ENCODE measurements at places on chromosomes 1 and 21. TPM values are rescaled to one million over a fixed set of nuclear protein-coding genes. Genes with fewer than 3 reads are reported as not detected.

DNA sequence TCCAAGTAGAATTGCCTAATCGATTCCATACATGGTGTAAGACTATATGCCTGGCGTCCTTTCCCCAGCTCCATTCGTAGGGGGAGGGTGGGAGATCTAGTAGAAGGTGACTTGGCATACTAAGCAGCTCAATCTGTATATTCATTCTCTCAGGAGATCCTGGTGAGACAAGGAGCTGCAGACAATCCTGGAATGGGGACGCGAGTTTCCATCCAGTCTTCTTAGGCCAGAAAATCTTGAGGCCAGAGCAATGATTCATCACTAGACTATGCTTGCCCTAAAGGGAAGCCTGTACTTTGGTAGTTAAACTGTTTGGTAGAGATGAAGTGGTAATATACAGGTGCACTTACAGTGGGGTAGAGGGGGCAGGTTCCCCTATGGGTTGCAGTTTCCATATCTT lies 468.7 kb downstream of the ADGRL2 start:
- no peak for DNase-seq

DNA sequence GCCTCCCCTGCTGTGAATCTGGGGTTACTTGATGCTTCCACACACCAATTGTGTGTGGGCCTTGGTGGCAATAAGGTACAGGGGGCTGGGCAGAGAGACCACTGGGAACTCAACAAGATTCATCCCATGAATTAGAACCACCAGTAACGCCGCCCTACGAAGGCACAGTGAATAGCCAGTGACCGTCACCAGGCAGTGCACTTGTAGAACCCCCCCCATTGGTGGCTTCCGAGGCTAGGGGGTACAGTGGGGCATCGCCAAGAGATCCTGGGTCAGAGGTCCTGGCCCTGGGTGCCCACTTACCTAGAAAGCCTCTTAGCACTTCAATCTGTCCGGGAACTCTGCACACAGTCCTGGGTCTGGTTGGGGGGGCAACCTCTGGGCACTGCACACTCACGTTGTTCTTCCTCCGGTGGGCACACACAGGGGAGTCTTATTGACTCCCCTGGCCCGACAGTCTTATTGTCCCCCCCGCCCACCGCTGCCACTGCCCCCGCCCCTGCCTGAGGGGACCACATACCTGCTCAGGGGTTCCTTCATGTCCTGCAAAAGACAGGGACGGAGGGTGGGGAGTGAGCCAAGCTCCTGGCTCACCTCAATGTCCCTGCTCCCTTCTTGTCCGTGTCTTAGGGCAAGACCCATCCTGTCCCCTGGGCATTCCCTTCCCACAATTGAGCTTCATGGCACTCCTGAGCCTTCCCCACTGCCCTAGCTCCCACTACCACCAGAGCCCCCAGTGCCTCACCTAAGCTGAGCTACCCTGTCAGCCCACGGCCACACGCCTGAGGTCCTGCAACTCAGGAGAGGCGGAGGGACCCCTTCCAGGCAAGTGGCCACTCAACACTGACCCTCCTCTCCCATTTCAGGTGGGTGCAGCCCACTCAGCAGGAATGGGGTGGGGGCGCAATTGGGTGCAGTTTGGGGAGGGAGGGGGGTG lies 2.5 kb upstream of the TRIM11 start:
- no peak for DNase-seq

ANGPTL1 gene
- total RNA-seq: 26.3 TPM

DNA sequence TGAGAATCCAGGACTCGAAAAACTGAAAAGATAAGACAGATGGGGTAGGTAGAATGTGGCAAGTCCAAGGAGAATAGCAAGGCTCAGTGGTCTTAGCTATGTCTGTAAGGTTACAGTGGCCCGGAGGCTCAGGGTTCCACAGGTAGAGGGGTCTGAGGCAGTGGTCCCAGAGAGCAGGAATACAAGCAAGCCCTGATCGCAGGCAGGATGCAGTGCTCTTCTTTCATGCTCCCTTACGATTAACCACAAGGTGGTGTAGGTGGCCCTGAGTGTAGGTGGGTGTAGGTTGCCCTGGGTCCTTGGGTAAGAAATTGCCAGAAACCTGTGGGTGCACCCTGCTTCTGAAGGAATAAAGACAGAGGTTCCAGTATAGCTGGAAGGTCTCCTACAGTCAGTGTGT lies 99.1 kb upstream of the RAB3GAP2 start:
- DNase-seq: no peak

DNA sequence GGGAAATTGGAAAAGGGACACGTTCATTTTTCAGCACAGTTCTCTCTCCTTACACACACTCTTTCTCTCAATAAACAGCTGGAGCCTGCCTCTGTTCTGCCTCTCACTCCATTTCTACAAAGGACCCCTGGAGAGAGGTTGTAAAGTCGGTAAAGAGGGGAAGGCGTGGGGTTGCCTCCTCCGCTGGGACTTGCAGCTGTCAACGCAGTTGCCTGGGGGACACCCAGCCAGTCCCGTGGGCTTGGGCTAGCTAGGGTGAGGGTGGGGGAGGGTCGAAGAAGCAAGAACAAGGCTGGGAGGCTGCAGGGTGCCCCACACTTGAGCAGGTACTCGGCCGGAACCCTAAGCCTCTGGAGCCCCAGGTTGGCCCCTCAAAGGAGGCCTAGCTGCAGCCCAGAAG lies 27.6 kb downstream of the C1orf216 start:
- no peak for DNase-seq

MPZ gene
- total RNA-seq: 3.1 TPM

GRCh38 chr1:43786201-43786958 lies 79.0 kb downstream of the ST3GAL3 start:
- DNase-seq: no peak
